ENCODE measurements at places on chromosomes 1 and 21. TPM values are rescaled to one million over a fixed set of nuclear protein-coding genes. Genes with fewer than 3 reads are reported as not detected.

Gene SPRR1A
- total RNA-seq = not detected

Gene ZBTB17
- total RNA-seq = 64.3 TPM

Gene UTS2
- not detected for total RNA-seq

Gene HCN3
- 0.90 TPM for total RNA-seq

Gene LCE3E
- total RNA-seq = not detected

Gene CD34
- 51.4 TPM for total RNA-seq

Gene LCE3D
- total RNA-seq = not detected

Gene PPP1R8
- 44.9 TPM for total RNA-seq

Gene KIF21B
- total RNA-seq = 1.0 TPM

Gene ZNF670
- total RNA-seq = 4.5 TPM

Gene PPP2R5A
- total RNA-seq = 30.8 TPM

Gene IGSF3
- total RNA-seq = 0.47 TPM

Gene RHCE
- total RNA-seq = 0.09 TPM

Gene LAMC2
- 0.99 TPM for total RNA-seq

Gene ACOT11
- total RNA-seq = 1.5 TPM

Gene RAB3B
- total RNA-seq = 21.7 TPM

Gene SPRR2F
- not detected for total RNA-seq

Gene NHLH2
- total RNA-seq = not detected

Gene NTMT2
- not detected for total RNA-seq

Data from endothelial cell of coronary artery (primary cell).